ENCODE measurements at places on chromosomes 16 and 17.
A peak's percentile ranks its signal among the peaks of the same experiment; 100 is the strongest.

DNA sequence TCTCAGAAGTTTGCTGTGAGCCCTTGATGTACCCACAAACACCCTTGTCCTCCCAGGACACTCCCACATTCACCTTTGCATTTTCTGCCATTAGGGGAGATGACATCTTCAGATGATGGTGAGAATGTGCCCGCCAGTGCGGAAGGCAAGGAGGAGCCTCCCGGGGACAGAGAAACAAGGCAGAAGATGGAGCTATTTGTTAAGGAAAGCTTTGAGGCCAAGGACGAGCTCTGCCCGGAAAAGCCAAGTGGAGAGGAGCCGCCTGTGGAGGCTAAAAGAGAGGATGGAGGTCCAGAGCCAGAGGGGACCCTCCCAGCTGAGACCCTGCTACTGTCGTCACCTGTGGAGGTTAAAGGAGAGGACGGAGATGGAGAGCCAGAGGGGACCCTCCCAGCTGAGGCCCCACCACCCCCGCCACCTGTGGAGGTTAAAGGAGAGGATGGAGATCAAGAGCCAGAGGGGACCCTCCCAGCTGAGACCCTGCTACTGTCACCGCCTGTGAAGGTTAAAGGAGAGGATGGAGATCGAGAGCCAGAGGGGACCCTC is 17.0 kb downstream of the TAF1C start:
- DNase-seq = no peak

GRCh38 chr16:48409839-48410632 is 24.8 kb upstream of the SIAH1 start:
- no peak for DNase-seq

DNA sequence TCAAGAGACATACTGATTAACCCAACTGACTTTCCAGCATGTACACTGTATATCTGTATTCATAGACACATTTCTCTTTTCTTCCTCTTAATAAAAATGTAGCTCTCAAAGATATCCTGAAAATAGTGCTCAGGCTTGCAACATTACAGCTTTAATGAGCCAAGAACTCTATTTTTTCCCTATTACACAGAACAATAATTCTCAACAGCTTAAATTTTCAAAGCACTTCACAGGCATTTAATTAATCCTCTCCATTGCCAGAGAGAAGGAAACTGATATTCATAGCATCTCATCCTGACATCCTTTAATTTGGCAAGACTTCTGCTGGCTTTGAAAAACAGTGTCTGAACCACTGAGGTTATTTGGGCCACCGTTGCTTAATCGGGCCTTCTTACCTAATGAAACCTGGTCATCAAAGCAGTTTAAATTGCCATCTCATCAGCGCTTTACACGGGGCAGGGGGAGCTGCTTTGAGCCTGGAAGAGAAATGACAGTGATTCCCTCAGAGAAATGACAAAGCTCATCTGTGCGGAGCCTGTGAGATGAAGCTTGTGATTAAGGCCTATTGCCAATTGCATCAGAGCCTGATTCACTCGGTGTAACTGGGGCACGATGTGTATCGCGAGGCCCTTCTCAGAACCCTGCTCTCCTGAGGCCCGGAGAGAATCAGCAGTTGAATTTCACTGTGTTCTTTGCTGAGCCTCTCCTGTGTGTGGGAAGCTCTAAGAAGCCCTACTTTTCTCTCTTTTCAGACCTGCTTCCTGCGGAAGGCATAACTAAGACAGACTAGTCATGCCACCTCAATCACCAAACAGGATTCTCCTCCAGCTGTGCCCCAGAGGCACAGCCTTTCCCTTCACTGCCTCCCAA is 8.5 kb upstream of the SIAH1 start:
- DNase-seq = no peak

GRCh38 chr17:4086041-4086483 is 56.8 kb downstream of the ZZEF1 start:
- DNase-seq = no peak

DNA sequence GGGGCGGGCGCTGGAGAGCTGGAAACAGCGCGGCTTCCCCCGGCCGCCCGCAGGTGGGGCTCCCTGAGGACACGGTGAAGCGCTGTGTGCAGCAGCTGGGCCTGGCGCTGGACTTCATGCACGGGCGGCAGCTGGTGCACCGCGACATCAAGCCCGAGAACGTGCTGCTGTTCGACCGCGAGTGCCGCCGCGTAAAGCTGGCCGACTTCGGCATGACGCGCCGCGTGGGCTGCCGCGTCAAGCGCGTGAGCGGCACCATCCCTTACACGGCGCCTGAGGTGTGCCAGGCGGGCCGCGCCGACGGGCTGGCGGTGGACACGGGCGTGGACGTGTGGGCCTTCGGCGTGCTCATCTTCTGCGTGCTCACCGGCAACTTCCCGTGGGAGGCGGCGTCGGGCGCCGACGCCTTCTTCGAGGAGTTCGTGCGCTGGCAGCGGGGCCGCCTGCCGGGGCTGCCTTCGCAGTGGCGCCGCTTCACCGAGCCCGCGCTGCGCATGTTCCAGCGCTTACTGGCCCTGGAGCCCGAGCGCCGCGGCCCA is 27.8 kb downstream of the SBK1 start:
- no peak for DNase-seq

DNA sequence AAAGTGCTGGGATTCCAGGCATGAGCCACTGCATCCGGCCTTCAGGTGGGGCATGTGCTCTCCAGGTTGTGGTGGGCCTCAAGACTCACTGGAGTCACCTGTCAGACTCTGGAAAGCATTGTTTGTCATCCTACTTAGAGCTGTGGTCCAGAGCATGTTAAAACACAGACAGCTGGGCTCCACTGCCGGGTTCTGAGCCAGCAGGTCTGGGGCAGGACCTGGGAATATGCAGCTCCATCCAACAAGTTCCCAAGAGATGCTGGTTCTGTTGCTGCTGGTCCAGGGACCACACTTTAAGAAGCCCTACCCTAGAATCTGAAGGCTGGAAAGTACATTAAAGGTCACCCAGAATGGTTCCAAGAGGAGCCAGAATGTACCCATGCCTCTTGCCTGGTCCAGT is 75.3 kb downstream of the GAS7 start:
- DNase-seq = no peak

GRCh38 chr16:55151561-55152305 is 172.3 kb upstream of the IRX6 start:
- no peak for DNase-seq

DNA sequence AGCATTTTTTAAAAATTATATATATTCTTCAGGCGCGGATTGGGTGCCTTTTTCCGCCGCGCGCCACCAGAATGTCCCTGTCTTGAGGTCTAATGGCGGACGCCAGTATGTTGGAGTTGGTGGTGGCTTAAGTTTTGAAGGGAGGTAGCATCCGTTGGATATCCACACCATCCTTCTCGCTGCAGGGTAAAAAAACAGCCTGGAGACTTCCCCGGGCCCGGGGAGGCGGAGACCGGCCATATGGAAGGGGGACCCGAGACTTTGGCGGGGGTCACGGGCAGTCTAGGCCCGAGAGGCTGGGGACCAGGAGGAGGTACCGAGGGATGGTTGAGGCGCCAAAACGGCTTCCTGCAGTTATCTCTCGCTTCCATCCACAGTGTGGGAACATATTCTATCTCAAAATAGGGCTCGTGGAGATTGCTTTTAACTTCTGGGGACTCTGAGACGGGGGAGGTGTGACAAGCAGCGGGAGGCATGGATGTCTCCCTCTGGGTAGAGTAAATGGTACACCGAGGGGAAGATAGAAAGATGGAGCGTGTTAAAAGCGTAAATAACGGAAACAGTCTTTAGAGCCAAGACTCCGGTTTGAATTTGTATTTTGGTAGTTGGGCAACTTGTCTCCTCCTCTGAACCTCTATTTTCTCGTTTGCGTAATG is at the start of gene SF3B3:
SF3B3 (plus strand) TSS at position 74 of the 656 bp plus-strand sequence. CDS start 2,841 bp downstream, outside the sequence.
- DNase-seq = no peak

- DNase-seq = no peak
These were observed 1.8 kb upstream of the HOXB4 start for GRCh38 chr17:48579760-48580554.

DNA sequence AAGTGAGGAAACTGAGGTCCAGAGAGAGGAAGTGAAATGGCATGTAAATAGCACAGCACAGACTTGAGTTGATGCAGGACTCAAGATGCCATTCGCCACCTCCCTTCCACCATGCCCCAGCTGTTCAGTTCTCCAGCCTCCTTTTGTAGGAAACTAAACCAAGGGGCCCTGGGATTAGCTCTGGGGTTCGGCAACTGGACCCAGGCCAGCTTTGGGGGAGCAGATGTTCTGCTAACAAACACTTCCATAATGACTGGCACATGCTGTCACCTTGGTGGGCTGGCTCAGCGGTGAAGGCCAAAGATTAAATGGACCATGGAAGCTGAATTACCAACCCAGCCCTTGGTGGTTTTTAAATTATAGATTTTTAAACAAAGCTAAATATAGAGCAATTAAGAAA is 77.0 kb downstream of the IRX6 start:
- no peak for DNase-seq

GRCh38 chr16:70784692-70785555 is 16.0 kb downstream of the VAC14 start:
- DNase-seq = no peak

GRCh38 chr17:69503711-69504110 is 89.2 kb downstream of the MAP2K6 start:
- no peak for DNase-seq

DNA sequence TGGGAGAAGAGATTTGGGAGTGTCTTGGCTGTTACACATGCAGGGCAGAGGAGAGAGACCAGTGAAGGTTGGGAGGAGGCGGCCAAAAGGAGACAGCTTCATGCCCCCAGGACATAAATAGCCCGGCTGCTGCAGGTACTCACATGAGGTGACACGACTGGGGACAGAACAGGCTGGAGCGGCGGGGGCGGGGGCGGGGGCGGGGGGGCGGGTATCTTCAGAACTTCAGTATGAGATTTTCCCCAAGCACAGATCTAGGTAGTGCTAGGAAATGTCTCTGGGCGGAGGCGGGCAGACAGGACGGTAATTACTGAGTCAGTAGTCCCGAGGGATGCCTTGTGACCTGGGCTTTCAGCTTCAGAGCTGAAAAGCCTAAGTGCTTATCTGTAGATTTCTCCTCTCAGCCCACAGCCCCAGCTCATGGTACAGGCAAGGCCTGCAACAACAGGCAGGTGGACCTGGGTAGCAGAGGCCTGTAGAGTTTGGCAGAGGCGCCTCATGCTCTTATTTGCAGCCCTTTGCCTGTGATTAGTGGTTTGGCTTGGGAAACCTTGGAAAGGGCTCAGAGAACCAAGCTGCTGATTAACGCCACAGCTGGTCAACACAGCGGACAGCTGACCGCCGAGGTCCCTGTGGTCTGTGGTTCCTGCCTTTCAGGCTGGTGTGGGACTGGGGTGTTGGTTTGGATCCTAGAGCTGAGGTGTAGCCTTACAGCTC is 24.5 kb downstream of the UNK start:
- DNase-seq = no peak

- peak; percentile 24 for DNase-seq
These were observed 29.4 kb downstream of the TANC2 start for GRCh38 chr17:62995377-62995885.

- no peak for DNase-seq
These were observed 337.4 kb downstream of the WWOX start for GRCh38 chr16:78436846-78437245.

GRCh38 chr16:920051-920681 is 50.6 kb downstream of the LMF1 start:
- DNase-seq = no peak

GRCh38 chr17:81230043-81230820 is 7.5 kb upstream of the CEP131 start:
- DNase-seq = no peak

DNA sequence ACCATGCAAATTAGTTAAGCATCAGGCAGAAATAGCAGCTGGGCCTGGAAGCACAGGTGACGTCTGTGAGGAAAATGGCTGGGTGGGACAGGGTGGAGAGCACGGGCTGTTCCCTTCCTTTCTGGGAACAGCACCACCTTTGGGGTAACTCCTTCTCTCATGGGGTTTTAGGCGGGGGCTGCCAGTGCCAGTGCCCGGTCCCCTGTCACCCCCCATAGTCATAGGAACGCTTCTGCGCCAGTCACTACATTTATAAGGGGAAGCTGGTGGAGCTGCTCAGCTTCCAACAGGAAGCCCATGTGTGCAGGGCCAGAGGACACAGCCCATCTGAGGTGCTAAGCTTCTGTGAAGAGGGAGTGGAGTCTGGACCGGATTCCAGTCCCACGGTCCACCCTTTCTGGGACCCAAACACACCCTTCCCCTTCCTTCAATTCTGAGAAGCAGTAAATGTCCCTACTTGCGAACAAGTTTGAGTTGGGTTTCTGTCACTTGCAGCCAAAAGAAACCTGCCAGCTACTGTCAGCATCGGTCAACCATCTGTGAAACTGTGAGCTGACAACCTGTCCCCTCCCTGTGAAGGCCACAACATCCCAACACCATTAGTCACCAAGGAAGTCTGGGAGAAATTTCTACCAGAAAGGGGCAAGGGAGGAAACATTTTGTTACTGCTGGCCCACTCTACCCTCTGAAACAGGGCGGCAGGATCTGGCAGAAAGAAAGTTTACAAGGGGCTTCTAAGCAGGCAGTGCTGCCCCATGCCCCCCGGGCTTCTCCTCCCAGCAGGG is 86.0 kb upstream of the AMZ2 start:
- DNase-seq = no peak

DNA sequence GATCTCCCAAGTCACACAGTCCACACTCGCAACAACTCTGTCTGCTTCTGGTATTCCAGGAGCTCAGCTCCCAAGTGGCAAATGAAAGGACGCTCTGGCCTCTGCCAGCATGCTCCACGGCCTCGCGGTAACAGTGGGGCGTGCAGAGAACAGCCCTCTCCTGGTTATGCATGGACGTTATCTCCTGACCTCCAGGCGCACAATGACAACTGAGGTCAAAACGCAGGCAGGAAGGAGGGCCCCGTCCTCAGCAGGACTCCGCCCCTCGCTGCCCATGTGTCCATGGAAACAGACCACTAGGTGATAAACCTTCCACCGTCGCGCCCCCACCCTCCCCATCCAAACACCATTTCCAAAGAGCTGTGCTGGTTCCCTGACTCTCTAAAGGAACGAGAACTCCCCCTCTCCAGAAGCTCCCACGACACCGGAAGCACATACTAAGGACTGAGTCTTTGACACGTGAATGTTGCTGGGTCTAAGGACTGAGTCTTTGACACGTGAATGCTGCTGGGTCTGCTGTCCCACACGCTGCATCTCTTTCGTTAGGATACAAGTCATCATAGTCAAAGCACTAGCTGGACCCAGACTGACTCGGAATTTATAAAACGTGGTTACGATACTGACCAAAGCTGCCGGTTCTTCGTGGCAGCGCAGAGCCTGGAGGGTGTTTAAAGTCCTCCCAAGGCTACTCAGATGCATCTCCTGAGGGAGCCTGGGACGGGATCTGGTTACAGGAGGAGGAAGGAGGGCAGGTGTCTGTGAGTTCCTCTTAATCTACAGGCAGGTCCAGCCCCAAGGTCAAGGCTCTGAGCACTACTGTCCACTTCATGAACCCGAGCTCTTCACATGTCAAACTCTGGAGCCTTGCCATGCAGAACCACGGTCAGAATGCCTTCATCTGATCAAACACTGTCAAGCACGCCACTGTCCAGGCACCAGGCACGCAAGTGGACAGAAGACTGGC is 43.9 kb downstream of the KLHDC4 start:
- DNase-seq = no peak

GRCh38 chr17:81885454-81885853 is 5.9 kb downstream of the ALYREF start:
- no peak for DNase-seq

Measured in hematopoietic multipotent progenitor cell treated with erythropoietin and hydrocortisone succinate and interleukin-3 and kit ligand, for 17 days (in vitro differentiated cells).